ENCODE measurements at places on chromosomes 1 and 21. TPM values are rescaled to one million over a fixed set of nuclear protein-coding genes. Genes with fewer than 3 reads are reported as not detected.

GRCh38 chr21:32143241-32143939 is 135.5 kb downstream of the MIS18A start:
- no peak overlapping the region for H3K4me3 ChIP-seq
- H3K36me3 ChIP-seq, result no peaks in the 10 kb centered on the region
- H3K4me1 ChIP-seq, result no peaks in the 10 kb centered on the region
- H3K27ac ChIP-seq, result no peak overlapping the region

GRCh38 chr1:36236302-36236701 is 12.1 kb downstream of the THRAP3 start:
- H3K27me3 ChIP-seq, result no peaks in the 10 kb centered on the region
- H3K36me3 ChIP-seq, result no peaks in the 10 kb centered on the region
- H3K4me3 ChIP-seq, result no peak overlapping the region

DNA sequence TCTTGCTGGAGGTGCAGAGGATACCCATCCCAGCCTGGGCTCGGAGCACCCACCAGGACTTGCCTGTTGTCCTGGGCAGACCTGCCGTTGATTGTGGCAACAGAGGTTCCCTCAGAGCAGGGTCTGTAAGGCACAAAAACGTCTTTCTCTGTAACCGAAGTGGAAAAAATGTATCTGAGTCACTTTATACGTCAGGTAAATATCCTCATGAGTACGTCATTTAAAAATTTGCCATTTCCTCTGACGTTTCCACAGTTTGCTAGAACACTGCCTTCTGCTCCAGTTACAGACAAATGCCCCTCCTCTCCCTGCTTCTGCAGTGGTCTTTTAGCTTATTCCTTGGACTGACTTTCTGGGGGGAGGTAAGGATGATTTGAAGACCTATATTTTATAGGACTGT is 326.8 kb downstream of the HHAT start:
- H3K4me1 ChIP-seq, result no peaks in the 10 kb centered on the region
- DNase-seq, result no peak
- no peak overlapping the region for H3K4me3 ChIP-seq
- H3K36me3 ChIP-seq, result no peaks in the 10 kb centered on the region

The C4BPA gene
- total RNA-seq, result 12.7 TPM

DNA sequence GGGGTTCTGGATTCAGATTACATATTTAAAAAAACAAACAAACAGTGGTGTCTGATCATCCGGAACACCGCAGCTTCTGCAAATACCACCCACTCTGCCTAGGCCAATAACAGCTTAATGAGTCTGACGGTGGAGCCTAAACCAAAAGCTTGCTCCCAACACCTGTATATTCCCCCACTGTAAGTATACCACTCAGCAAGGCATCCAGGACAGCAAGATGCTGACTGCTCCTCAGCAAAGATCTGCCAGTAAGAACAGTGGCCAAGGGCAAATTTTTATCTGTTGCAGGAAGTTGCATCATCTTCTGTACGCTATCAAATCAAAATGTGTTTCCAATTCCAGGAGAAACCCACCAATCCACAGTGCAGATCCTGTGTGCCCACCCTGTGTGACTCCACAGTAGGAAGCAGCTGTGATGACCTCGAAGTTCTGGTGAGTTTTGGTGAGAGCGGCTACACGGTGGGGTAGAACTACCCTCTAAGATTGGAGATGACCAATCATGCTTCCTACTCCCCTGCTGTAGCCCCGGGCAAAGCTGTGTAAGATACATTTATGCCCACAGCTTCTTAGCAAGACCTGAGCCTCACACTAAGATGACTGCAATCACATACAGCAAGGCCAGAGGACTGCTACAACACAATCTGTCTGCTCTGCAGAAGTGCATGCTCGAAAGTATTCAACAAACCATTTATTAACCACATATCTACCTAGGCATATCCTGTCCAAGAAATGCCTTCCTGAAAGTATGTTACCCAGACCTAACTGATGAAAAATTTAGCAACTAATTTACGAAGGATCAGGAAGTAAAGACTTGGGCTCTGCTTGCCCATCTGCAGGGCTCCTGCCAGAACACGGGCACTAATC is 30.5 kb downstream of the SIPA1L2 start:
- H3K27ac ChIP-seq, result no peak overlapping the region
- peaks cover 8% of the 10 kb centered on the region for H3K4me1 ChIP-seq
- no peaks in the 10 kb centered on the region for H3K36me3 ChIP-seq
- no peak for DNase-seq
- H3K4me3 ChIP-seq, result no peak overlapping the region

GRCh38 chr1:245046769-245047168 is 108.0 kb upstream of the KIF26B start:
- no peaks in the 10 kb centered on the region for H3K36me3 ChIP-seq
- DNase-seq, result no peak
- no peak overlapping the region for H3K4me3 ChIP-seq
- no peaks in the 10 kb centered on the region for H3K27me3 ChIP-seq
- peak overlapping the region; percentile 39 for H3K27ac ChIP-seq

DNA sequence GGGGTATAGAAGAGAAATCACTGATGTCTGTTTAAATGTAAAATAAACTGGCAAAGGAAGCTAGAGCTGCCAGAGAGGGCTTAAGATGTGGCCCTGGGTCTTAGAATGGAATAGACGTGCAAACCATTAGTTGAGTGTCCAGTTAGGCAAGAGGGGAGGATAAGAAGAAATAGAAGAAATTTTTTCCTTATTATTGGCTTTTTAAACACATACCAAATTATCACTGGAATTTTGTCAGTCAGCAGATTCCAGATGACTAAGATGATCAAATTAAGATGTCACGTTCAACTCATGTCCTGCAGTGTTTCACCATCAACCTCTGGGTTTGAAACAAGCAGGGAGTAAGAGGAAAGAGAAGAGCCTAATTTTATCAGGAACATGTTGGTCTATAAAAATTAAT is 71.6 kb upstream of the C1orf21 start:
- no peaks in the 10 kb centered on the region for H3K36me3 ChIP-seq
- no peaks in the 10 kb centered on the region for H3K4me1 ChIP-seq
- no peaks in the 10 kb centered on the region for H3K27me3 ChIP-seq

DNA sequence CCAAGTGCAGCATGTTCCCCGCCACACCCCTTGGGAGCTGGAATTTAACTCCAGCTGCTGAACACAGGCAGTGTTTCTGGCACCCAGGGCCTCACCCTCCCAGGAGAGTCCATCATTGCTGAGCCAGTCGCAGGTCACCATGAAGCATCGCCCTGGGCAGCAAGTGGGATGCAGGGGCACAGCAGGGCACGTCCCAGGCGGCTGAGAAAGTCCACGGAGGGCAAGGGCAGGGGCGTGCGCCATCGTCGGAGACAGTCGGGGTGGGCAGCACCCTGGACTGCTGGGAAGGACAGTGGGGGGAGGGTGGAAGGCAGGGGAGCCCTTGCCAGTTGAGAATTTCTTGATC is 69.2 kb upstream of the PDE9A start:
- H3K36me3 ChIP-seq, result no peaks in the 10 kb centered on the region
- no peak overlapping the region for H3K27ac ChIP-seq

DNA sequence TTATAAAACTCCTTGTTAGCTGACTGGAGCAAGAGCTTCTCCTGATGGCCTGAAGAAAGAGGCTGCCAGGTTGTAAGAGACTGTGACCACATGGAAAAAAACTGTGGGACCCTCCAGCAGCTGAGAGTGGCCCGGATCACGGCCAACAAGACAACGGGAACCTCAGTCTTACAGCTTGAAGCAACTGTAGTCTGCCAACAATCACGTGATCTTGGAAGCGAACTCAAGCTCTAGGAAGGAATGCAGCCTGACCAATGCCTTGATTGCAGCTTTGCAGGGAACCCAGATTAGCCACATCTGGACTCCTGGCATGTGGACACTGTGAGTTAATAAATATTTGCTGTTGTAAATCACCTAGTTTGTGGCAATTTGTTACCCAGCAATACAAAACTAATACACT is 442.6 kb upstream of the PRMT6 start:
- H3K27me3 ChIP-seq, result no peaks in the 10 kb centered on the region
- no peak overlapping the region for H3K4me3 ChIP-seq

The PLEKHA6 gene
- 21.8 TPM for total RNA-seq
